ENCODE measurements at places on chromosomes 13 and 19.

DNA sequence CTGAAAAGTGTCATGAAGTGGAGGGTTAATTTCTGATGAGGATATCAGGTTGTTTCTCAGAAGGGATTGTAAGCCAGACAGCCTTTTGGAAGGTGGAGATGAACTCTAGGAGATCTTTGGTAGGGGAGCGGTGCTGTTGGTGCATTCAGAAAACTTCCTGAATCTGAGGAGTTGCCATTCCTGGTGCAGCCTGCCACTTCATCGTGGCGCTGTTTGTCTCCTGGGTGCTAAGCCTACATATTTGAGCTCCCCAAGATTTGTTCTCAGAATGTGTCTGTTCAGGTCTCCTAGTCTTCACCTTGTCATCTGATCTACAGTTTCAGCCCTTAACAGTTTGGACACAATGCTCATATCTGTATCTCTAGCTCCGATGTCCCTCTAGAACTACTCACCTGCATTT is 285.6 kb downstream of the MTUS2 start:
- DNase-seq = no peak
- no peaks in the 10 kb centered on the region for H3K36me3 ChIP-seq
- H3K27me3 ChIP-seq = peaks cover 2% of the 10 kb centered on the region
- no peaks in the 10 kb centered on the region for H3K4me1 ChIP-seq

GRCh38 chr19:7869453-7869909 is 4.7 kb downstream of the PRR36 start:
- peak; percentile 70 for DNase-seq
- no peak overlapping the region for H3K4me3 ChIP-seq
- no peaks in the 10 kb centered on the region for H3K36me3 ChIP-seq
- peak overlapping the region; percentile 78 for H3K27ac ChIP-seq
- H3K4me1 ChIP-seq = peaks cover 51% of the 10 kb centered on the region

DNA sequence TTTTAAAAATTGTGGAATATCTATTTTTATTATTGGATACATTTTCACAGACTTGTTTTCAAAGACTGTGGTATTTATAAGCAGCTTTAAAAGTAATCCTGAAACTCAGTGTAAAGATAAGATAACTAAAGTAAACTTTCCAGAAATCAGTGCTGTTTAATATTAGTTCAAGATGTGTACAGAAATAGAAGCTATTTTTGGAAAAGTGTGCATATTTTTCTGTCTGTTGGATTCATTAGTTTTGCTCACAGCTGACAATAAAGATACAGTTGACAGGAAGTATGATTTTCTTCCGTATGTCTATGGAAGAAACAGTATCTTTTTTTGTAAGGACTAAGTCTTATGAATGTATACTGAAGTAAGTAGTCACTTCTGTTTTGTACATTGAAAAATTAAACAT is 85.9 kb downstream of the GJA3 start:
- H3K36me3 ChIP-seq = peaks cover 42% of the 10 kb centered on the region
- H3K27me3 ChIP-seq = no peaks in the 10 kb centered on the region

- DNase-seq = no peak
- no peaks in the 10 kb centered on the region for H3K36me3 ChIP-seq
- H3K4me3 ChIP-seq = peak overlapping the region; percentile 37
- H3K27me3 ChIP-seq = peaks cover 25% of the 10 kb centered on the region
- H3K27ac ChIP-seq = no peak overlapping the region
Measured at GRCh38 chr19:10422046-10422461, 1.7 kb downstream of the PDE4A start.

GRCh38 chr13:113138792-113139551 is 16.4 kb downstream of the F10 start:
- DNase-seq = no peak
- H3K36me3 ChIP-seq = no peaks in the 10 kb centered on the region
- no peaks in the 10 kb centered on the region for H3K4me1 ChIP-seq
- no peak overlapping the region for H3K4me3 ChIP-seq

DNA sequence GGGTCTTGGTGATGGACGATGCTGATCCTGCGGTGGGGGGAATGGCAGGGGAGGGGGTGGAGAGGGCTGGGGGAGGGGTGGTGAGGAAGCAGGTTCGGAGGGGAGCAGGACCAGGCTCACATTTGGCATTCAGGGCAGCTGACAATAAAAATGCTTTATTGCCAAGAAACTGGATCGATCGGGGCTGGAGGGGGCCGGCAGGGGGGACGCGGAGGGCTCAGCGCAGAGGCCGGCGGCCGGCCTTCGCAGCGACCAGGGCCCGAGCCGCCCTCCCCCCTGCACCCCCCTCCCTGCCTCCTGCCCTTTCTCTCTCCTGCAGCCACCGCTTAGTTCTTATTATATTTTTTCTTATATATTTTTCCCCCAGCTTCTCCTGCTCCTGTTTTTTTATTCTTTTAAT is 18.1 kb upstream of the POU2F2 start:
- no peak overlapping the region for H3K27ac ChIP-seq
- DNase-seq = no peak
- no peaks in the 10 kb centered on the region for H3K27me3 ChIP-seq
- H3K4me3 ChIP-seq = no peak overlapping the region
- H3K4me1 ChIP-seq = peaks cover 10% of the 10 kb centered on the region

DNA sequence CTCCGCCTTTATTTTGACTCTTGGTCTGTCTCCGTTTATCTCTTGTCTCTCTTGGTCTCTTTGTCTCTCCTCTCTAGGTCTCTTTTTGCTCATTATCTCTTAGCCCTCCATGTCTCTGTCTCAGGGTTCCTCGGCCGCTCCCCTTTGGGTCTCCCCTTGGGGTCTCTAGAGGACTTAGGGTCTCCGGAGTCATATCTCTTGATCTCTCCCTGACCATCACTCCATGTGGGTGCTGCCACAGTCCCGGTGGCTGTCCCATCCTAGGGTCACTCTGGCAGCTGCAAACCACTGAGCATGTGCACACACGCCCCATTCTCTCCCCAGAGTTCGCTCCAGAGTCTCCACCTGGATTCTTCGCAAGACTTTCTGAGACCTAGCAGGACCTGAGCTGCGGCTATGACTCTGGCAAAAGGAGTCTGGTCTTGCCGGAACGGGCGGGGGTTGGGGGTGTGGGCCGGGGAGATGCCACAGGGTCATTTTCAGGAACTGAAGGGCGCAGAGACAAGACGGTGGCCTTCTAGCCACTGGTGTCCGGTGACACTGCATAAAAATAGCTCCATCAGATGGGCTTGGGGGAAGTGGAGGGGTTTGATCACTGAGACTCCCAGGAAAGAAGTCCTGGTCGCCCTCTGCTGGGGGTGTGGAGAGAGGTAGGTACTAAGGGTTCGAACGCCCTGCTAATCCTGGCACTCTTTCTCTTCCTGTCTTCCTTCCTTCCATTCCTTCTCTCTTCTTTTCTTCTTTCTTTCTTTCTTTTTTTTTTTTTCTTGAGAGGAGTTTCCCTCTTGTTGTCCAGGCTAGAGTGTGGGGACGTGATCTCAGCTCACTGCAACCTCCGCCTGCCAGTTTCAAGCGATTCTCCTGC is 1.2 kb upstream of the KCNA7 start:
- no peak overlapping the region for H3K4me3 ChIP-seq
- H3K4me1 ChIP-seq = no peaks in the 10 kb centered on the region
- H3K36me3 ChIP-seq = no peaks in the 10 kb centered on the region
- no peak for DNase-seq
- peaks cover 14% of the 10 kb centered on the region for H3K27me3 ChIP-seq

GRCh38 chr13:73943137-73943964 is 190.9 kb downstream of the KLF12 start:
- peak overlapping the region; percentile 49 for H3K4me3 ChIP-seq
- no peak for DNase-seq
- H3K36me3 ChIP-seq = peaks cover 17% of the 10 kb centered on the region
- H3K27me3 ChIP-seq = no peaks in the 10 kb centered on the region
- peaks cover 22% of the 10 kb centered on the region for H3K4me1 ChIP-seq

GRCh38 chr19:48461651-48461981 is 6.2 kb downstream of the KCNJ14 start:
- H3K36me3 ChIP-seq = peaks cover under 1% of the 10 kb centered on the region
- no peak overlapping the region for H3K27ac ChIP-seq
- no peaks in the 10 kb centered on the region for H3K27me3 ChIP-seq
- no peak for DNase-seq
- no peaks in the 10 kb centered on the region for H3K4me1 ChIP-seq

DNA sequence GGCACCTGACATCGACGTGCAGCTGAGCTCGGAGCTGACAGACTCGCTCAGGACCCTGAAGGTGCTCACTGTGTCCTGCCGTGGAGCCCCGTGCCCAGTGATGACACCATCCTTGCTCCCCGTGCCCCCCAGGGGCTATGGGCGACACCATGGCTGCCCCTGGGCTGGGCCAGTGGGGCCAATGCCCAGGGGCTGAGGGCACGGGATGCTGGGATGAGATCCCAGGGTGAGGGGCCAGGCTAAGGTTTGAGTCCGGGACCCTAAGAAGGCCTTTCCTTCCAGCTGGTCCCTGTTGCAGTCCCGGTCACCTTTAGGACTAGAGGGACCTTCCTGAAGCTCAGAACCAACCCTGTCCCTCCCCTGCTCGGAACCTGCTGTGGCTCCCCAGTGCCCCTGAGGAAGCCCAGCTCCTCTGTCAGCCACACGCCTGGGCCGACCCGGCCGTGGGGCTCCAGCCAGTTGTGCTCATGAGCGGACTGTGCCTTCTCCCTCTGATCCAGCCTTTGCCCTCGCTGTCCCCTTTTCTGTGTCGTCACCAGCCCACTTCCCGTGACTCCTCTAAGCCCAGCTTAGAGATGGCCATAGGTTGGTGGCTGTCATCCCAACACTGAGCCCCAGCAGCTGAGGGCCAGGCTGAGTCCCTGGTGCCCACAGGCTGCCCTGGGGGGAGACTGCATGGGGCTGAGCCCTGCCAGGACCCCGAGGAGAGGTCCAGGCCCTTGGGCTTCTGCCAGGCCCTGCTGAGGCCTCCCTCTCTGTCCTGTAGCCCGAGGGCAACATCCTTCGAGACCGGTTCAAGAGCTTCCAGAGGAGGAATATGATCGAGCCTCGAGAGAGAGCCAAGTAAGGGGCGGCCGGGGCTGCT is 10.6 kb downstream of the NOP53 start:
- no peaks in the 10 kb centered on the region for H3K4me1 ChIP-seq
- no peak overlapping the region for H3K4me3 ChIP-seq
- peaks cover 67% of the 10 kb centered on the region for H3K36me3 ChIP-seq
- H3K27ac ChIP-seq = no peak overlapping the region

DNA sequence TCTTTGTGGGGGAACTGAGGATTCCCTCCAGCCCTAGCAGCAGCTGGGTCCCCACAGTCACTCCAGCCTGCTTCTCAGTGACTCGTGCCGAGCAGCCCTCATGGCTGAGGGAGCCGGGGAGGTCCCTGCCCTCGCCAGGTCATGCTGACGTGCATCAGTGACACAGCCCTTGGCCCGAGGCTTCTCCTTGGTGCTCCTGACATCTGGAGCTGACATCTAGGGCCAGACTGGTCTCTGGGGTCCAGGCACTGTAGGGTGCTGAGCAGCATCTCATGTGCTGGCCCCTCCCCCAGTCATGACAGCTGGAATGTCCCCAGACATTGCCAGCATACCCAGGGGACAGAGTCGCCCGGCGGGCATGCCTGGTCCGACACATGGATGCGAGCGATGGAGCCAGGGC is 14.4 kb downstream of the COMP start:
- no peak overlapping the region for H3K4me3 ChIP-seq
- DNase-seq = no peak
- no peaks in the 10 kb centered on the region for H3K36me3 ChIP-seq
- H3K27me3 ChIP-seq = no peaks in the 10 kb centered on the region
- H3K27ac ChIP-seq = no peak overlapping the region
- no peaks in the 10 kb centered on the region for H3K4me1 ChIP-seq

Data from CD4-positive, CD25-positive, alpha-beta regulatory T cell (primary cell).